Thyroid gland (tissue), 4 donors: ENCODE measurements at places on chromosomes 2 and 18. TPM values are rescaled to one million over a fixed set of nuclear protein-coding genes. Genes with fewer than 3 reads are reported as not detected.

GRCh38 chr2:8581601-8582041, 100.2 kb upstream of the ID2 start:
- DNase-seq, result no peak
- no peak overlapping the region for H3K27ac ChIP-seq
- H3K4me3 ChIP-seq, result no peak overlapping the region
- H3K36me3 ChIP-seq, result no peaks in the 10 kb centered on the region
- peaks cover 19% of the 10 kb centered on the region for H3K4me1 ChIP-seq
- H3K27me3 ChIP-seq, result no peaks in the 10 kb centered on the region

FOXI3 gene
- total RNA-seq, result not detected

DNA sequence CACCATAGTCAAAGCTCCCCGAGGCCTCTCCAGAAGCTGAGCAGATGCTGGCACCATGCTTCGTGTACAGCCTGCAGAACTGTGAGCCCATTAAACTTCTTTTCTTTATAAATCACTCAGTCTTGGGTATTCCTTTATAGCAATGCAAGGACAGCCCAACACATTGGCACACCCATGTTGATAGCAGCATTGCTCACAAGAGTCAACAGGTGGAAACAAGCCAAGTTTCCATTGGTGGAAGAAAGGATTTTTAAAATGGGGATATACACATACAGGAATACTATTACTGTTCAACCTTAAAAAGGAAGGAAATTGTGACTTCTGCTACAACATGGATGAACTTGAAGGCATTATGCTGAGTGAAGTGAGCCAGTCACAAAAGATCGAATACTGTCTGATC, 186.8 kb upstream of the RAB12 start:
- H3K4me3 ChIP-seq, result no peak overlapping the region
- no peaks in the 10 kb centered on the region for H3K4me1 ChIP-seq
- no peak for DNase-seq
- H3K36me3 ChIP-seq, result no peaks in the 10 kb centered on the region
- no peak overlapping the region for H3K27ac ChIP-seq

- no peaks in the 10 kb centered on the region for H3K36me3 ChIP-seq
- H3K27ac ChIP-seq, result no peak overlapping the region
- H3K4me3 ChIP-seq, result no peak overlapping the region
- no peak for DNase-seq
- no peaks in the 10 kb centered on the region for H3K27me3 ChIP-seq
- no peaks in the 10 kb centered on the region for H3K4me1 ChIP-seq
Measured at GRCh38 chr18:11323359-11323819, 174.0 kb upstream of the PIEZO2 start.

- no peak overlapping the region for H3K27ac ChIP-seq
- no peaks in the 10 kb centered on the region for H3K36me3 ChIP-seq
- no peak for DNase-seq
- peaks cover 12% of the 10 kb centered on the region for H3K4me1 ChIP-seq
- H3K27me3 ChIP-seq, result no peaks in the 10 kb centered on the region
Measured at GRCh38 chr2:60353863-60354262, 199.6 kb downstream of the BCL11A start.

GRCh38 chr2:154978244-154978643, 279.7 kb downstream of the KCNJ3 start:
- H3K27ac ChIP-seq, result no peak overlapping the region
- H3K4me1 ChIP-seq, result no peaks in the 10 kb centered on the region
- no peak overlapping the region for H3K4me3 ChIP-seq
- H3K36me3 ChIP-seq, result no peaks in the 10 kb centered on the region

DNA sequence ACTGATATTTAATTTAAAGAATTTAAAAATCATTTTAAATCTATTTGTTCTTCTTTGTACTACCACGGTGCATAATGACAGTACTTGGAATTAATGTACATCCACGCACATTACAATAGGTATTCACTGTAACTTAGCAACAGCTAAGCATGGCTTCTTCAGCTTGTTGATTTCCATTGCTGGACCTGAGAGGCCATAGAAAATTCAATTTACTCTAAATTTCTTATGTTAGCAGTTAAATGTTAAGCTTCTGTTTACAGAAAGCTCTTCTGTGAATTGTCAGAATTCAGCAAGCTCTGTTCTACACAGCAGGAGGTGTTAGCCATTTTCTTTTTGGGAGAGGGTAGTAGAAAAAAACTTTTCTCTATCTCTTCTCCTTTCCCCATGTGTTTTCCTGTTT, 1149.3 kb upstream of the CDH2 start:
- no peak overlapping the region for H3K27ac ChIP-seq
- DNase-seq, result no peak
- H3K36me3 ChIP-seq, result no peaks in the 10 kb centered on the region
- no peaks in the 10 kb centered on the region for H3K27me3 ChIP-seq

DNA sequence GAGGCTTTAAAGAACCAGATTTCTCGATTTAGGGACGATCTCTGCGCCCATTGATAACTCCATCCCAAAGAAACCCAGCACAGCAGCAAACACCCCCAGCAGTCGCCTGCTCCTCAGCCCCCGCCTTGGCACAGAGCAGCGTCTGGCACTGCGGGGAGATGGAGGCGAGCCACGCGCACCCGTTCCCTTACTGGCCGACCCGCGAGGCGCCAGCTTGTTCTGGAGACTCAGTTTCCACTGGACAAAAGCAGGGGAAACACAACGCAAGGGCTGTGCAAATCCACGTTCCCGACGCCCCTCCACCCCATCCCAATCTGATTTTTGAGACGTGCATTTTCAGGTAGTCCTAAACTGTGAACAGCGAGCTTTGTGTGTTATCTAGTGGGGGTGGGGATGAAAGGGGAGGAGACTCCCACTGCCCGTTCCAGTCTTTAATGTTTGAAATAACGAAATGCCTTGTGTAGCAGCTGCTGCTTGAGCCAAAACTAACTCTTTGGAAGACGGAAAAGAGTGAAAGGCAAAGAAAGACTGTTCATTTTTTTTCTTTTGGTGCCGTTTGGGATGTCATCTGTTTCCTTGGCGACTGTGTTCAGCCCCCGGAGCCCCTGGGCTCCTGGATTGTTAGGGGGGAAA, 143.2 kb downstream of the MEIS1 start:
- H3K4me3 ChIP-seq, result no peak overlapping the region
- peaks cover 63% of the 10 kb centered on the region for H3K27me3 ChIP-seq
- DNase-seq, result no peak
- no peak overlapping the region for H3K27ac ChIP-seq
- H3K4me1 ChIP-seq, result peaks cover 10% of the 10 kb centered on the region

DNA sequence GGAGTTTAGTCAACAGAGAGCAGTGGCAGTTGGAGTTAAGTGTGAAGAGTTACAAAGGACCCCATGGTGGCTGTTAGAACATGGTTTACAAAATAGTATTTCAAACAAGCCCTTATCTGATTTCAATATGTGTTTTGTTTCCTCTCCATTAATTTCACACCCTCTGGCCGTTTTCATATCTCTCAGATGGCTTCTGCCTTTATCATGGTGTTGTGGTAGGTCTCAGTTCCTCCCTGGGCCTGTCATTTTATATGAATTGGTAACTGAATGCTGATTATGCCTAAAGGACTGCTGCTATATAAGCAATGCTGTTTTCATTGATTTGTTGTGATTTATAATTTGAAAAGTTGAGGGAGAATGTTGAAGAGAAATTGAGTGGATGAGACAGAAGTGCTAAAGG, 686.7 kb downstream of the NYAP2 start:
- H3K4me3 ChIP-seq, result no peak overlapping the region
- H3K27ac ChIP-seq, result no peak overlapping the region
- no peaks in the 10 kb centered on the region for H3K27me3 ChIP-seq
- no peaks in the 10 kb centered on the region for H3K4me1 ChIP-seq
- no peak for DNase-seq

MLPH gene
- 64.2 TPM for total RNA-seq

GRCh38 chr2:74919827-74920226, 38.6 kb upstream of the POLE4 start:
- H3K4me3 ChIP-seq, result no peak overlapping the region
- H3K4me1 ChIP-seq, result no peaks in the 10 kb centered on the region
- peak; percentile 69 for DNase-seq
- no peak overlapping the region for H3K27ac ChIP-seq

HOXD12 gene
- not detected for total RNA-seq

DNA sequence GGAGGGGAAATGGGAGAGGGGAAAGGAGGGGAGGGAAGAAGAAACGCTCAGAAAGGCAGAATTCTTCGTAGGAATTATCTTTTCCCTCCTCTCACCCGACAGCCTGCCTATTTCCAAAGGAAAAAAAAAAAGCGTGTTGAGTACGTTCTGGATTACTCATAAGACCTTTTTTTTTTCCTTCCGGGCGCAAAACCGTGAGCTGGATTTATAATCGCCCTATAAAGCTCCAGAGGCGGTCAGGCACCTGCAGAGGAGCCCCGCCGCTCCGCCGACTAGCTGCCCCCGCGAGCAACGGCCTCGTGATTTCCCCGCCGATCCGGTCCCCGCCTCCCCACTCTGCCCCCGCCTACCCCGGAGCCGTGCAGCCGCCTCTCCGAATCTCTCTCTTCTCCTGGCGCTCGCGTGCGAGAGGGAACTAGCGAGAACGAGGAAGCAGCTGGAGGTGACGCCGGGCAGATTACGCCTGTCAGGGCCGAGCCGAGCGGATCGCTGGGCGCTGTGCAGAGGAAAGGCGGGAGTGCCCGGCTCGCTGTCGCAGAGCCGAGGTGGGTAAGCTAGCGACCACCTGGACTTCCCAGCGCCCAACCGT, at the start of gene GAD1:
GAD1 (plus strand) TSS at position 384 of the 589 bp plus-strand sequence. CDS start 1,705 bp downstream, outside the sequence.
- H3K27ac ChIP-seq, result no peak within 1 kb of the TSS
- peak within 1 kb of the TSS; percentile 32 for H3K4me3 ChIP-seq
- peak; percentile 71 for DNase-seq
- peaks cover 53% of the 10 kb centered on the region for H3K27me3 ChIP-seq
- H3K36me3 ChIP-seq, result no peaks in the 10 kb centered on the region

C2orf15 gene
- total RNA-seq, result 6.5 TPM

FBXO48 gene
- 1.1 TPM for total RNA-seq

DNA sequence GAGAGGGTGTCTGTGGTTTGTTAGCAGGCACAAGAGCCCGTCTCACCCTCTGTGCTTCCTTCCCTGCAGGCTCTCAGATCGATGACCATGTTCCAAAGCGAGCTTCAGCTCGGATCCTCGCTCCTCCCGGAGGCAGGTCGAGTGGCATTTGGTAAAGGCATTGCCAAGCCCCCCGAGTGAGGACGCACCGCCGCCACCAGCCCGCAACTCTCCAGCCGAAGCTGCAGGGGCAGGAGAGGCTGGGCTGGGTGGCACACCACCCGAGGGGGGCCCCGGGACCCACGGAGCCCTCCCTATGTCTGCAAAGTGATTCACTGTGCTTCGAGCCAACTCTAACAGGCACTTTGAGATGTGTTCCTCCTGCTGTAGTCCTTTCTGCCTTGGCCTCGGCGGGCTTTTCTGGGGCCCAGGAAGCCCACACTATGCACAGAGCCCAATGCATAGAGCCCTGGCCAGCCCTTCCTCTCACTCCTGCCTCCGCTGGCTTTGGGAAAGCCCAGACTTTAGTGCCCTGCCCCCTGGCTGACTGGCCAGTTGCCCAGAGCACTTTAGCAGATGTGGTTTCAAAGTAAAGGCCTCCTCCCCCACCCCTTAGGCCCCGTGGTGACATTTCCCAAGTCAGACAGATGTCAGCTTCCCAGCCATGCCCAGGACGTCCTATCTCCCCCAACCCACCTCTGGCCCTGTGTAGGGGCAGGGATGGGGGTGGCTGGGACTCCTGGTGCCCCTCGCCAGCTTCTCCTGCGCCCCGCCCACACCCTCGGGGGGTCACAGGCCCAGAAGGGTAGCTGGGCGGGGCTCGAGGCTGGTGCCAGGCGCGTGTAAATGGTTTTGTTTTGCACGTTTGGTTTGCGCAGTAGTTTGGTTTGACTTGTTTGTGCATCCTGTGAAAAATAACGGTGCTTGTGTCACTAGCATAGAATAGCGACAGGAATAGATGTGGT, 23.3 kb upstream of the MAPRE3 start:
- H3K36me3 ChIP-seq, result no peaks in the 10 kb centered on the region
- H3K27ac ChIP-seq, result no peak overlapping the region
- no peaks in the 10 kb centered on the region for H3K27me3 ChIP-seq
- H3K4me1 ChIP-seq, result peaks cover 7% of the 10 kb centered on the region
- DNase-seq, result peak; percentile 92

TBC1D8 gene
- 33.3 TPM for total RNA-seq

LCT gene
- not detected for total RNA-seq

CXXC1 gene
- total RNA-seq, result 39.7 TPM

- no peak for DNase-seq
- no peak overlapping the region for H3K27ac ChIP-seq
- no peaks in the 10 kb centered on the region for H3K27me3 ChIP-seq
- no peaks in the 10 kb centered on the region for H3K4me1 ChIP-seq
- H3K36me3 ChIP-seq, result no peaks in the 10 kb centered on the region
Measured at GRCh38 chr2:111022633-111023032, 98.1 kb upstream of the BCL2L11 start.

- no peak overlapping the region for H3K4me3 ChIP-seq
- H3K27me3 ChIP-seq, result no peaks in the 10 kb centered on the region
- H3K4me1 ChIP-seq, result peaks cover 7% of the 10 kb centered on the region
Measured at GRCh38 chr18:22455425-22456115, 37.9 kb upstream of the CTAGE1 start.

GRCh38 chr18:61662726-61663125, 230.1 kb downstream of the RNF152 start:
- no peak for DNase-seq
- no peaks in the 10 kb centered on the region for H3K36me3 ChIP-seq
- no peaks in the 10 kb centered on the region for H3K4me1 ChIP-seq

DNA sequence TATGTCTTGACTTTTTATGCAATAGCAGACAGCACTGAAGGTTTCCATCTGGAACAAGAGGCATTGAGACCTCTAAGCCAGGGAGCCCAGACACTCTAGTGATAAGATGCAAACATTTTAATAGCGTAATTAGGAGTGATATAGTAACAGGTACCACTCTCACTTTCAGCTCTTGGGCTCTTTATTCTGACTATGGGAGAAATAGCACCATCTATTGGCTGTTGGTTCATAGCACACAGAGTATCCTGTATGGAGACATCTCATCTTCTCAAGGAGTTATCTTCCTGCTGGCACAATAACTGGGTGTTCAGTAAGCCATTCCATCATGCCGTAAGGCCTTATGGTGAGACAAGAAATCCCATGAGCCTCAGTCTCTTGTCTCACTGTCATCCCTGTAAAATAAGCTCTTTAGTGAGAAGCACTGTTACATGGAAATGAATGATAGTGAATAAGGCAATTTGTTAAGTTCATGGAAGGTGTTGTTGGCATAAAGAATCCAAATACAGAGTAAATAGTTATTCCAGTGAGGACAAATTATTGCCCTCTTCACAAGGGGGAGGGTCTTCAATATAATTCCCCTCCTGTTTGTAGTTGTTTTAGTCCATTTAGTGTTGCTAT, 48.3 kb downstream of the THUMPD2 start:
- no peak for DNase-seq
- H3K4me3 ChIP-seq, result no peak overlapping the region
- H3K27me3 ChIP-seq, result no peaks in the 10 kb centered on the region
- no peak overlapping the region for H3K27ac ChIP-seq
- no peaks in the 10 kb centered on the region for H3K4me1 ChIP-seq

GRCh38 chr2:191019376-191019775, 5.4 kb upstream of the STAT1 start:
- H3K4me3 ChIP-seq, result no peak overlapping the region
- no peaks in the 10 kb centered on the region for H3K27me3 ChIP-seq
- H3K4me1 ChIP-seq, result peaks cover 12% of the 10 kb centered on the region
- no peak overlapping the region for H3K27ac ChIP-seq
- H3K36me3 ChIP-seq, result no peaks in the 10 kb centered on the region

ESPNL gene
- total RNA-seq, result 1.6 TPM
